Activated CD4-positive, alpha-beta T cell treated with anti-CD3 and anti-CD28 coated beads, Interleukin-2, amount 50 U/mL, for 24 hours (primary cell): ENCODE measurements at places on chromosomes 11 and 22.

DNA sequence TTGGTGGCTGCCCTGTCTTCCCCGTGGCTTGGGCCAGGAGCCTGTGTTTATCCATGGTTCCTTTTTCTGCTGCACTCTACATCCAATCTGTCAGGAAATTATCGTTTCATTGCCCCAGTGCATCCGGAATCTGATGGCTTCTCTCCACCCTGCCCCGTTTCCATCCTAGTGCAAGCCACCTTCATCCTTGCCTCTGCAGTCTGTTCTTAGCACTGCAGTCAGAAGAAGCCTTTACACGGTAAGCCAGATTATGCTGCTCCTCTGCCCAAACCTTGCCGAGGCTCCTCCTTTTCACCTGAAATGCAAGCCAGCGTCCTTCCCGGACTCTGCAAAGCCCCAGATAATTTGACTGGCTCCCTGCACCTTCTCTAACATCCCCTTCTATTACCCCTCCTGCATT, 45.1 kb downstream of the PARVG start:
- no peak for DNase-seq

- no peak for DNase-seq
Observed at GRCh38 chr11:72085621-72086351, 5.1 kb downstream of the LRRC51 start.

GRCh38 chr11:38562562-38562961, 1964.5 kb upstream of the RAG2 start:
- DNase-seq, result no peak

DNA sequence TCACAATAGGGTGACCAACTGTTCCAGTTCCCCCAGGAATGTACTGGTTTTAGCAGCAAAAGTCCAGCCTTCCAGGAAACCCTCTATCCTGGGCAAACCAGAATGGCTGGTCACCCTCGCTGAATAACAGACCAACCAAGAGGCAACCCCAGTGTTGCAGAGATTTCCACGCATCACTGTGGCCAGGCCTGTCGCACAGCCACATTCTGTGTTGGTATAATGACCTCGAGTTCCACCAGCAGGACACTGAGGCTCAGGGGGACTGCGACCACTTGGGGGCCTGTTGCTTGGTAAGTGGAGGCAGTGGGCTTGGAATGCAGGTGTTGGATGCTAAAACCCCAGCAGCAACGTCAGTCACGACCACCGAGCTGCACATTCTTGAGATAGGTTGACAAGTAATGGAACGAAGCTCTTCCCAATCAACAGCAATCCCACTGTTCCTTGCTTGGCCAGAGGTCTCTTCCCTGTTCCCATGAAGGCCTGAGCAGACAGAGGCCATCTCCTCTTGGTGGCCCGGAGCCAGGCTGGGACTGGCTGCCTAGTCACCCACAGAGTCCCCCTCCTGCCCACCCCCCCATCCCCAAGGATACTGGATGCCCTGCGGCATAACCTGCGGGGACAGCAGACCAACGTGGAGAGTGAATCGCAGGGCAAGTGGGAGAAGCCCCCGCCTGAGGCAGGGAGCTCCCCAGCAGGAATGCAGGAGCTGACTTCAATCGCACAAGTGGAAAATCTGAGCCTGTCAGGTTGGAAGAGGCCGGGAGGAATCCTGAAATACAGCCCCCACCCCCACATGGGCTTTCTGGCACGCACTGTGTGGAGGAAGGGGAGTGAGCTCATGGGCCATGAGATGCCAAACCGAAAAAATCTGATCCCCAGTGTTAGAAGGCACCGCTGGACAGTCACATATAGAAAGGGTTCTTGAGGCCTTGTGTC, 43.4 kb upstream of the MN1 start:
- no peak for DNase-seq

- DNase-seq, result no peak
Observed at GRCh38 chr22:27088026-27088425, 430.6 kb downstream of the MIAT start.

- no peak for DNase-seq
Observed at GRCh38 chr22:27472975-27473374, 328.6 kb downstream of the MN1 start.

GRCh38 chr11:35619855-35620640, 1.8 kb downstream of the FJX1 start:
- DNase-seq, result no peak

GRCh38 chr22:46731246-46732040, 6.6 kb downstream of the CERK start:
- no peak for DNase-seq

GRCh38 chr22:38180841-38181452, 683 bp downstream of the PLA2G6 start:
- no peak for DNase-seq

DNA sequence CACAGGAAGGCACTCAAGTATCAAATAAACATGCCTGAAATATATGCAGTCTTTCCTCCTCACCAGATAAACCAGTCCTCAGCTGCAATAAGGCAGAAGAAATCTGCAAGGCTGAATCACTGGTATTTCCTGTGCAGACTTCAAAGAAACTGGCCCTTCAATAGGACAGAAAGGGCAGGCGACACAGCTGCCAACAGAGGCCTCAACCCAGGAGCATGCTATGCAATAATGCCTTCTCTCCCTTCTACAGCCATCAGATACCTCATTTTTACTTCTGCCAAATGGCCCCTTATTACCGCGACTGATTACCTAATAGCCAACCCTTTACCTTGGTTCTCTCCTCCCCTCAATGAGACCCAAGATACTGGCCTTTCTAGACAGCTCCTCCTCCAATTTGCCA, 8.0 kb downstream of the NUMA1 start:
- no peak for DNase-seq

- no peak for DNase-seq
Observed at GRCh38 chr22:48929276-48929790, 898.3 kb downstream of the BRD1 start.

- no peak for DNase-seq
Observed at GRCh38 chr11:116189408-116190170, 583.2 kb downstream of the BUD13 start.

DNA sequence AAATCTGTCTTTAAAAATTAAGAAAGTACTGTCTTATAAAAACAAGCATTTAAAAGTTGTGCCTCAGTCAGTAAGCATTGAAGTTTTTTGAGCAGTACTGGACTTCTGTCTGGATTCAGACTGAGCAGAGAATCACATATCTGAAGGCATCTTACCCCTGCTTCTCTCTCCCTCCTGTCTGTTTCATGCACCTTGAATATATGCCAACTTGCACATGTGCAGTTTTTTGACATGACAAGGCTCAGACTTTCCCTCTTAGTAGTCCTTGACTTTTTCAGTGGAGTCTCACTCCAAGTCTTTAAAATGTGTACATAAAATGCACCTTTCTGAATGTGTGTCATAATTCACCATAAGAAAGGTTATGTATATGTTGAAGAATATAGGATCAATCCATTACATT, 19.8 kb downstream of the SPECC1L start:
- no peak for DNase-seq

DNA sequence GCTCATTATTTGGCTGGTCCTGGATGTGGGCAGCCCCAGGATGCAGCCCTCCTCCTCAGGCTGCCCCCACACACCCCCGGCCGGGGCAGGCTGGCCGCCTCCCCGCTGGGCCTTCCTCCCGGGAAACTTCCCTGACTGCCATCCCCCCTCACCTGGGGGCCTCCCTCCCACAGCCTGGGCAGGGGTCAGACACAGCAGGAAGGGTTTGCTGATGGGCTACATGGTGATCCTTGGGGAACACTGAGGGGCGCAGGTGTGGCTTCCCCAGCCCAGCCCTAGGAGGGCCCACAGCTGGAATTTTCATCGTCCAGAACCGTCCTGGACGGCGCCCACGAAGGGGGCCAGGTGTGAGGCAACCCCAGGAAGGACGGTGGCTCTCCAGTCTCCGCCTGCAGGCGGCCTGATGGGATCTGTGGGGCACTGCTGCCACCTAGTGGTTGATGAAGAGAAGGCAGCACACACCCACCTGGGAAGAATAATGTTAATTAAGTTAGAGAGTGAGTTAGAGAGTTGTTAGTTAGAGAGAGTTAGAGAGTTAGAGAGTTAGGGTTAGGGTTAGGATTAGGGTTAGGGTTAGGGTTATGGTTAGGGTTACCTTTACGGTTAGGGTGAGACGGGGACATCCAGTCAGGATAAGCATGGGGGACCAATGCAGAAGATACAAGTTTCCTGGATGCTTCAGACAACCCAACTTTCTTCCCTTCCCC, 75.9 kb upstream of the PRR5 start:
- peak; percentile 71 for DNase-seq

- no peak for DNase-seq
Observed at GRCh38 chr11:116793772-116794097, 2.1 kb upstream of the APOA5 start.

GRCh38 chr11:76735841-76736240, 47.3 kb upstream of the TSKU start:
- DNase-seq, result no peak

- no peak for DNase-seq
Observed at GRCh38 chr11:34343153-34343552, 14.7 kb downstream of the ABTB2 start.

- no peak for DNase-seq
Observed at GRCh38 chr11:58658623-58659022, 36.2 kb downstream of the CNTF start.
